ENCODE measurements at places on chromosomes 5 and 9. TPM values are rescaled to one million over a fixed set of nuclear protein-coding genes. Genes with fewer than 3 reads are reported as not detected.

TTC1 gene
- 51.0 TPM for total RNA-seq

LCNL1 gene
- 3.5 TPM for total RNA-seq

TEX48 gene
- total RNA-seq: not detected

CDX1 gene
- total RNA-seq: under 0.01 TPM

FBP1 gene
- not detected for total RNA-seq

ASPN gene
- total RNA-seq: 1.6 TPM

STOML2 gene
- 169 TPM for total RNA-seq

AMBP gene
- total RNA-seq: not detected

TRAF2 gene
- 11.0 TPM for total RNA-seq

GARNL3 gene
- total RNA-seq: 0.86 TPM

IRX1 gene
- total RNA-seq: not detected

COL5A1 gene
- total RNA-seq: 295 TPM

FAM221B gene
- total RNA-seq: not detected

PCDHA11 gene
- total RNA-seq: under 0.01 TPM

RETREG1 gene
- total RNA-seq: 0.64 TPM

OGN gene
- not detected for total RNA-seq

TMCO6 gene
- 8.6 TPM for total RNA-seq

CDH6 gene
- total RNA-seq: 3.9 TPM
